Panc1 (cell line): ENCODE measurements at places on chromosomes 16 and 17. TPM values are rescaled to one million over a fixed set of nuclear protein-coding genes. Genes with fewer than 3 reads are reported as not detected.

Gene CCDC200
- not detected for total RNA-seq

Gene RRAD
- total RNA-seq = 4.3 TPM

Gene RAPGEFL1
- 6.5 TPM for total RNA-seq

Gene ABCC12
- not detected for total RNA-seq

Gene ACD
- 34.9 TPM for total RNA-seq

Gene COPZ2
- total RNA-seq = 5.4 TPM

DNA sequence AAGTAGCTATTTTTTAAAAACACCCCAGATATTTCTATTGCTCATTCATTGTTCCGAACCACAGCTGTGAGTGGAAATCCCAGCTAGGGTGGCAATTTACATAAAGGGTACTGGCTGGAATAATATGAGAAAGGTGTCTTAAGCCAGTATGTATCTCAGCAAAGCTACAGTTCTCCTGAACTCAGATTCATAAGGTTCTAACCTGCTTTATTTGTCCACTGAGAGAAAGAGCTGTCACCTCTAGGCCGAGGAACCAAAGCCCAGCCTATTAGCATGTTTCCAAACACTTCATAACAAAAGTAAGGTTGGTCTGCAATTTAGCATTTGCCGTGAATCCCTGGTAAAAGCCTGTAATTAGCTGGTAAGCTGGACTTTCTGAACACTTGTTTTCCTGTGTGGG is 57.0 kb upstream of the CLEC19A start:
- no peak overlapping the region for H3K27ac ChIP-seq
- no peak overlapping the region for H3K4me3 ChIP-seq
- no peak for DNase-seq

GRCh38 chr17:16391451-16391850 is 10.6 kb downstream of the UBB start:
- no peaks in the 10 kb centered on the region for H3K36me3 ChIP-seq
- H3K27me3 ChIP-seq = no peaks in the 10 kb centered on the region
- H3K4me3 ChIP-seq = no peak overlapping the region
- H3K4me1 ChIP-seq = no peaks in the 10 kb centered on the region
- H3K27ac ChIP-seq = no peak overlapping the region

DNA sequence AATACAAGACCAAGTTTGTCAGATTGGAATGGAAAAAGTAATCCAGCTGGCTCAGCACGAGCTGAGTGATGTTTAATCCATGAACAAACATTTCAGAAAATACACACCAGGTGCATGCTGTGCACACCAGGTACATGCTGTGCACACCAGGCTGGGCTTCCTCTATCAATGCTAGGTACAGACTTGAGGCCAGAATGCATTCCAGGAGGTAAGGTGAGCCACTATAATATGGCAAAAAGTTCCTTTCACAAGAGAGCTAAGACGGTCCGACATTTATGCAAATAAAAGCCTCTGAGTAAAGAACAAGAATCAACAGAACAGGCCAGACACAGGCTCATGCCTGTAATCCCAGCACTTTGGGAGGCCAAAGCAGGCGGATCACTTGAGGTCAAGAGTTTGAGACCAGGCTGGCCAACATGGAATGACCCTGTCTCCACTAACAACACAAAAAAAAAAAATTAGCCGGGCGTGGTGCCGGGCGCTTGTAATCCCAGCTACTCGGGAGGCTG is 128.2 kb downstream of the ZNF778 start:
- peak overlapping the region; percentile 93 for H3K27ac ChIP-seq
- peaks cover 67% of the 10 kb centered on the region for H3K4me1 ChIP-seq
- no peak for DNase-seq
- no peaks in the 10 kb centered on the region for H3K36me3 ChIP-seq
- no peak overlapping the region for H3K4me3 ChIP-seq
- no peaks in the 10 kb centered on the region for H3K27me3 ChIP-seq

DNA sequence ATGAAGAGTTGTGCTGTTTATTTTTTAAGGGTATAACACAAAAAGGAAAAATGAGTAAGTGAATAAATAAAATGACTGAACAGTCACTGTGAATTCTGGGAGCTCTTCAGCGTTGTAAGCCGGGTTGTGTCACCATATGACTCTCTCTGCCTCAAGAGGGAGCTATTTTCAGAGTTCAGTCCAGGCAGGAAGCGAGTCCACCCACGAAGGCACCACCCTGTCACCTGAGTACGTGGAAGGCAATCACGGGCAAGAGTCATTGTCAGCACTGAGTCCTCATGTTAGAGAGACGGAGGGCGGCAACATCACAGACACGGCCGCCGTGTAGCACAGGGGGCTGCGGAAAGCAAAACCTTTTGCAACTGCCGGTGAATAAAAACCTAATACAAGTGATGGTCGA is 227.6 kb downstream of the UTP18 start:
- DNase-seq = no peak
- H3K36me3 ChIP-seq = no peaks in the 10 kb centered on the region
- no peak overlapping the region for H3K27ac ChIP-seq
- no peaks in the 10 kb centered on the region for H3K27me3 ChIP-seq
- H3K4me3 ChIP-seq = no peak overlapping the region

DNA sequence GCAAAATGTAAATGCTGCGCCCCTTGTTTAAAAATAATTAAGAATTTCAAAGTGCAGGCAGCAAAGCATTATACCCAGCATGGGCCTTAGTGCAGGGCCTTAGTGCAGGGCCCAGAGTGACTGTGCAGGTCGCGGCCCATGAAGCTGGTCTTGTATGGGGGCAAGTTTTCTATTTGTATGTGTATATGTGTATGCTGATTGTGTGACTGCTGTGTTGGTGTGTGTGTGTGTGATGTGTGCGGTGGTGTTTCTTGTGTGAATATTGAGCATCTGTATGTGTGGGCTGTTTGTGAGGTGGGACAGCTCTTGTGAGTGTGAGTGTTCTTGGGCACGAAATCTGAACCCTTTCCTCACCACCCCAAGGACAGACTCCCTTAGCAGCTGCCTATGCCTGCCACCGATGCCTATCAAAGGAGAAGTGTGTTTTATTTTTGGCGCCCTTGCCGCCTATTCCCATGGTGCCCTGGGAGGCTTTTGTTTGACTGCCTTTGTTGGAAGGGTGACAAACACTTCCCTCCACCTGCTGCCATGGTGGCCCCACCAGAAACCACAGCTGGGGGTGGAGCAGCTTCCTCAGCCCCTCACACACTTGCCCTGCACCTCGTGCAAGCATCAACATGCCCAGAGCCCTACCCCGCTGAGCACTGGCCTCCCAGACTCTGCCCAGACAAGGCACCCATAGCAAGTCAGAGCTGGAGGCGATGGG is 18.0 kb downstream of the CCR7 start:
- H3K27me3 ChIP-seq = no peaks in the 10 kb centered on the region
- no peak overlapping the region for H3K4me3 ChIP-seq
- H3K36me3 ChIP-seq = no peaks in the 10 kb centered on the region
- no peak for DNase-seq

DNA sequence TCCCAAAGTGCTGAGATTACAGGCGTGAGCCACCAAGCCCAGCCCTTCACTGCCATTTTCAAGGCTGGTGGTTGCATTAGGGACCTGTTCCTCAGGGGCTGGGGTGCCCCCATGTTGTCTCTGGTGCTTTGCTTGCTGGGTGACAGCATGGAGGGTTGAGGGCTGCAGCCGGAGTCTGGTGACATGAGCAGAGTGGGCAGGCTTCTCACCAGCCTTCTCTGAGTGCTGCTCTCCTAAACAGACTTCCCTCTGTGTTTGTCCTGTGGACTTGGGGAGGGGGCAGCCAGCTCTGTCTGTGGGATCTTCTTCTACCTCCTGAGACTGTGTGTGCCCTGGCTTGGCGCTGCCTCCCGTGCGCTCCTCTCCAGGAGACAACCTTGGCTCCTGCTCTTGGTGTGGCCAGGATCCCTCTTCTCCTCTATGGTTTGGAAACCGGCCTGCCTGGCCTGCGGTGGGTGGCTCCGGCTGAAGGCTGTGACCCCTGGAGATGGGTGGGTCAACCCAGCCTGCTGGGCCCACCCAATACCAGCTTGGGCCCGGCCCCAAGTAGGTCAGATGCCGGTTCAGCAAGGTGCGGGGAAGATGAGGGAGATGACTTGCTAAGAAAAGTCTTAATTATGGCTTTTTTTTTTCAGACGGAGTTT is 72.1 kb downstream of the PDPK1 start:
- no peaks in the 10 kb centered on the region for H3K27me3 ChIP-seq
- H3K27ac ChIP-seq = no peak overlapping the region
- no peaks in the 10 kb centered on the region; the same call in 1 of the 2 replicates for H3K4me1 ChIP-seq
- no peak for DNase-seq

DNA sequence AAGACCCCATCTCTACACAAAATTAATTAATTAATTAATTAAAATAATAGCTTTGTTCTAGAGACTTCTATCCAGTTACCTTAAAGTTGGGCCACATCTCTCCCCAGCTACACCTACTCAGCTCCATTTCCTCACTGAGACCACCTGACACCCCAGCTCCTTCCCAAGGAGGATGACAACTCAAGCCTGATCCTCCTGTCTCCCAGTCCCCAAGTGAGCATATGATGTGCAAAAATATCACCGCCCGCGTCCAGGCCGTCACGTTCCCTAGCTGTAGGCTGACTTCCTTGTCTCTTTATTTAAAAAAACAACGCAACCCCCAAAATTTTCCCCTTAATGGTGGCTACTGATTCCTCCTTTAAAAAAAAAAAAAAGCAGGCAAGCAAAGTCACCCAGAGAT is 120.2 kb upstream of the RCVRN start:
- H3K4me1 ChIP-seq = no peaks in the 10 kb centered on the region
- H3K27me3 ChIP-seq = no peaks in the 10 kb centered on the region; the same call in 1 of the 2 replicates
- H3K36me3 ChIP-seq = no peaks in the 10 kb centered on the region
- no peak overlapping the region for H3K27ac ChIP-seq

DNA sequence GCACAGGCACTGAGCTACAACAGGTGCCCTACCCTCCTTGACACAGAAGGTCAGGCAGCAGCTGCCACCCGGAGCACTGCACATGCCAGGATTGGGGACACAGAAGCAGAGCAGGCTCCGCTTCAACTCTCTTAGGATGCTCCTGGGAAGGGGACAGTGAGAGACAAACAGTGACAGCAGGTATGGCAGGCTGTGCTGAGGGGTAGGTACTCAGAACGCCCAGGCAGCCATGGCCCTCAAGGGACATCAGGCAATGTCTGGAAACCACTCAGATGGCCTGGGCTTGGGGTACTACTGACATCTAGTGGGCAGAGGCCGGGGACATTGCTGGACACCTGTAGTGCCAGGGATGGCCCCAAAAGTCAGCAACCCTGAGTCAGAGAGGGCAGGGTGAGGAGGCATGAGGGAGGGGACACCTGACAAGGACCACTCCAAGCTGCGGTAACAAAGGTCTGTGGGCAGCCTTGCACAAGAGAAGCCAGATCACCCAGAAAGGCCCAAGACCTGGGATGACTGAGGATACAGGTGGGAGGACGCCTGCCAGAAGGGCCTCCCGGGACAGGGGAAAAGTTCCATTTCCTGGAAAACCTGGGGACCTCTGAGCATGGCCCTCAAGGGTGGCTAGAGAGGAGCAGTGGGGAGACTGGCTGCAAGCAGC is 21.2 kb downstream of the PEMT start:
- no peaks in the 10 kb centered on the region for H3K27me3 ChIP-seq
- DNase-seq = no peak
- H3K4me1 ChIP-seq = no peaks in the 10 kb centered on the region
- no peak overlapping the region for H3K4me3 ChIP-seq
- no peaks in the 10 kb centered on the region for H3K36me3 ChIP-seq

GRCh38 chr17:41393294-41393693 is 4.1 kb downstream of the KRT31 start:
- H3K36me3 ChIP-seq = no peaks in the 10 kb centered on the region
- H3K4me1 ChIP-seq = no peaks in the 10 kb centered on the region
- H3K27ac ChIP-seq = no peak overlapping the region
- no peaks in the 10 kb centered on the region for H3K27me3 ChIP-seq

- no peak for DNase-seq
- H3K4me3 ChIP-seq = no peak within 1 kb of the TSS
- H3K27ac ChIP-seq = no peak within 1 kb of the TSS
- H3K4me1 ChIP-seq = peaks cover 4% of the 10 kb centered on the region; the same call in 1 of the 2 replicates
- no peaks in the 10 kb centered on the region for H3K36me3 ChIP-seq
These were observed at the start of gene PRSS53 for GRCh38 chr16:31088459-31089183. Gene PRSS53 (minus strand): TSS chr16:31088943. CDS start chr16:31088809, 134 bp downstream.

- no peak overlapping the region for H3K4me3 ChIP-seq
- H3K27ac ChIP-seq = no peak overlapping the region
- no peak for DNase-seq
- no peaks in the 10 kb centered on the region for H3K36me3 ChIP-seq
- no peaks in the 10 kb centered on the region for H3K27me3 ChIP-seq
These were observed 4.9 kb downstream of the CAPNS2 start for GRCh38 chr16:55571191-55571897.

GRCh38 chr16:379183-379960 is 2.4 kb downstream of the PGAP6 start:
- H3K27ac ChIP-seq = peak overlapping the region; percentile 71
- H3K4me1 ChIP-seq = peaks cover 33% of the 10 kb centered on the region
- no peaks in the 10 kb centered on the region for H3K36me3 ChIP-seq
- no peak for DNase-seq
- H3K27me3 ChIP-seq = no peaks in the 10 kb centered on the region

GRCh38 chr17:47993031-47993564 is 22.2 kb downstream of the CDK5RAP3 start:
- H3K4me1 ChIP-seq = peaks cover 6% of the 10 kb centered on the region; the same call in 1 of the 2 replicates
- no peak for DNase-seq
- no peaks in the 10 kb centered on the region for H3K36me3 ChIP-seq
- H3K27me3 ChIP-seq = no peaks in the 10 kb centered on the region
- H3K27ac ChIP-seq = no peak overlapping the region

DNA sequence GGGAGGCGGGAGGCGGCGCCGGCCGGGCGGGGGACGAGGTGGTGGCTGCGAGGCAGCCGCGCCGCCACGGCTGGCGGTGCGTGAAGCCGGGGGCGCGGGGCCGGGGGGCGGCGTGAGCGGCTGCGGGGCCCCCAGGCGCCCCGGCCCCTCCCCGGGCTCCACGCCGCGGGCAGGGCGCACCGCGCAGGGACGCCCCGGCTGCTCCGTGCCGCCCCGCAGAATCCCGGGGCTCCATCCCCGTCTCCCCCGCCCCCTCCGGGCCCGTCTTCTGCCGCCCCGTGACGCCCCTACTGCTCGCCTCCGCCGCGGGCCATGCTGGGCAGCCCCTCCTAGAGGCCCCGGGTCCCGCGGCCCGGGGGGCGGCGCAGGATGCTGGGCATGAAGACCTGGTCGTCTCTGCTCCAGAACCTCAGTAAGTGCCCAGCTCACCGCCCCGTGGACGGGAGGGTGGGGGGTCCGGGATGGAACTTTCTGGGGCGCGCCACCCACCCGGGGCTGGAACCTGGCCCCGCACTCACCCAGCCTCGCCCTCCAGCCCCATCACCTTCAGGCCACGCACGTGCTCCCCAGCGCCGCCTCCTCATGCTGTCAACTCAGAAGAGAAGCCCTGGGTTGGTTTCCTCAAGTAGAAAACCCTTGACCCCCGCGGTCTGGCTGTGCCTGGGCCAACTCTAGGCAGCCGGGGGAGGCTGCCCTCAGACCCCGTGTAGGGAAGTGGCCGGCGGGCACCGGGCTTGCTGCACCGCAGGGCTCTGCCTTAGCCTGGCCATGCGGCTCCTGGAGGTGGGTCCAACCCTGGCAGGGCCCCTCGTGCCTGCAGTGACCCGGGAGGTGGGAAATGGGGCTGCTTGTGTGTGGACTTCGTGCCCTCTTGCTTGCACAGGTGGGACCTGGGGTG is 150.2 kb upstream of the GSE1 start:
- no peaks in the 10 kb centered on the region for H3K36me3 ChIP-seq
- H3K4me3 ChIP-seq = peak overlapping the region; percentile 16; the same call in 1 of the 2 replicates
- H3K4me1 ChIP-seq = peaks cover 57% of the 10 kb centered on the region
- no peak overlapping the region for H3K27ac ChIP-seq

- H3K27me3 ChIP-seq = no peaks in the 10 kb centered on the region
- no peak for DNase-seq
- H3K27ac ChIP-seq = peak overlapping the region; percentile 73; the same call in 1 of the 2 replicates
- peaks cover 33% of the 10 kb centered on the region for H3K4me1 ChIP-seq
These were observed 44.1 kb downstream of the COG7 start for GRCh38 chr16:23408823-23409298.
